ENCODE measurements at places on chromosomes 2 and 18. TPM values are rescaled to one million over a fixed set of nuclear protein-coding genes. Genes with fewer than 3 reads are reported as not detected.

DNA sequence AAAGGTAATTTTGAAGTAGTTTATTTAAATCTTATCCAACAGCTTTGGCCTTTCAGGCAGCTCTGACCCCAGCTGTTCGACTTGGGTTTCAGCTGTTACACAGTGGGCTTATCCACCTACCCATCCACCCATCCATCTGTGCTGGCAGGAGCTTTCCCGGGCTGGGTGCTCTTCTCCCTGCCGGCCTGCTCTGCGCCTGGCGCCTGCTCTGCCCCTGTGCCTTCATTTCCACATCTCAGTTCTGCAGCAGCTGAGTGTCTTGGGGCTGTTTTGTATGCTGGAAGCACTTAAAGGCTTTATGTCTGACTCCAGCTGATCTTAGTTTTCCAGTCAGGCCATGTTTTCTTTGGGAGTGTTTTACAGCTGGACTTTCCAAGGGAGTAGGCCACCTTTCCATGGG, 24.2 kb downstream of the LDLRAD4 start:
- DNase-seq, result no peak

- no peak for DNase-seq
Measured at GRCh38 chr2:17182399-17182798, 335.8 kb downstream of the RAD51AP2 start.

DNA sequence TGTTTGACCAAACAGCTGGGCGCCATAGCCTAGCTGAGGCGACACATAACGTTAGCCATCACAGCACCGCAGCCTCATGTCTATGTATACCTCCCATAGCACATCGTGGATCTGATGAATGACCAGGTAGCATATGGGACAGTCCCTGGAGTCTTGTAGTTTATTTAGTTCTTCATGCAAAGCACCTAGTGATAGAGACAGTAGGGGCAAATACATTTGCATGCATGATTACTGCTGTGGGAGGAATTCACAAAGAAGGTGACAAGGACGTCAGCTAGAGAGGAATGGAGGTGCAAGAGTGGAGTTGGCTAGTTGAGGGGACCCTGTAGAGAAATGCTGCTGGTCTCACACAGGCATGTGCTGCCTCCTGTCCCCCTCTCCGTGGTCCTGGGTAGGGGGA, 478.9 kb upstream of the HS6ST1 start:
- DNase-seq, result no peak

GRCh38 chr2:154557906-154558305, 140.6 kb upstream of the KCNJ3 start:
- no peak for DNase-seq

- no peak for DNase-seq
Measured at GRCh38 chr18:50128506-50129271, 66.3 kb downstream of the MYO5B start.

GRCh38 chr2:216139884-216140283, 30.7 kb downstream of the XRCC5 start:
- DNase-seq, result no peak

DNA sequence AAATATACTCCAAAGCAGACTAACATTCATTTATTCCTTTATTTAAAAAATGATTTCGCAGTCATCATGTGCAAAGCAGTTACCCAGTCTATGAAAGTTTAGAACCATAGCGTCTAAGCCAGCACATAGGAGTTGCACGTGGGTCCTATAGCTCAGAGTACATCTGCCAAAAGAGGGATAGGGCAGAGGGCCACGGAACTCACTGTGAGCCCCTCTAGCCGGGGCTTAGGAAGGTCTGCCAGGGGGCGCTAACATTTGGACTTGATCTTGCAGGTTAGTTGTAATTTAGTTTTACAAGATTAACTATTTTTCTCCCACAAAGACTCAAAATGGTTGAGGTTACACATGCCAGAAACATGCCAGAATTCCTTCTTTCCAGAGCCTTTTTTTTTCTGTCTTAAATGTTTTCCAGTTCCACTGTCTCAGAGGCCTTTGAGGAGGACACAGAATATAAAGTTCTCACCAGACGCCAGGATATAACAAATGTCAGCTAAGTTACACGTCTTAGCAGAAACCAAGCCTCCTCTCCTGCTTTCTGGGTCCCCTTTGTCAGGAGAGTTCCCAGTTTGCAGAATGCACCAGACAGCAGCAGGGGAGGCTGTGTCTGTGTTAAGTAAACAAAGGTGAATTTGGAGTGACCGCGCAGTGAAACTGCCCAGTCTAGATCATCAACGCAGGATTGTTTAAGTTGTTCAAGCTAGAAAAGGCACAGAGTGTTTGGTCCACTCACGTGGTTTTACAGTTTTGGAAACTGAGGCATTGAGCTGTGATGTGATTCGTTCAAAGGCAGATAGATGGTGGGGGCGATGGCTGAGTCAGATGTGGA, 292.0 kb downstream of the PRKCE start:
- no peak for DNase-seq

DNA sequence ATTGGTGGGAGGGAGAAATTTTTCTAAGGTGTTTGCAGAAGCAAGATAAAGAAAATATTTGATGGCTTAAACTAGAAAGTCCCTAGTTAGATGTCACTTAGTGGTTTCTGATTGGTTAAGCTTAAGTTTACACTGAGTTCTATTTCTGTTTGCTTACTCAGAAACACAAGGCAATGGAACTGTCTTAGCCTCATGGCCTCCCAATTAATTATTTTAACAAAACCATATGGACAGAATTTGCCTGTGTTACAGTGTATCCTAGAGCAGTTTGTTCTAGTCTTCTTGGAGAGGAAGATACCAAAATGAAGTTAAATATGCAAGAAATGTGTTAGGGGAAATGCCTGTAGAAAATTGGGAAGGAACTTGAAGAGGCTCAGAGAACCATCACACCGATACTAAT, 4.6 kb upstream of the IMPACT start:
- DNase-seq, result no peak

- peak; percentile 57 for DNase-seq
Measured at GRCh38 chr2:55842046-55842445, 81.5 kb downstream of the EFEMP1 start.

DNA sequence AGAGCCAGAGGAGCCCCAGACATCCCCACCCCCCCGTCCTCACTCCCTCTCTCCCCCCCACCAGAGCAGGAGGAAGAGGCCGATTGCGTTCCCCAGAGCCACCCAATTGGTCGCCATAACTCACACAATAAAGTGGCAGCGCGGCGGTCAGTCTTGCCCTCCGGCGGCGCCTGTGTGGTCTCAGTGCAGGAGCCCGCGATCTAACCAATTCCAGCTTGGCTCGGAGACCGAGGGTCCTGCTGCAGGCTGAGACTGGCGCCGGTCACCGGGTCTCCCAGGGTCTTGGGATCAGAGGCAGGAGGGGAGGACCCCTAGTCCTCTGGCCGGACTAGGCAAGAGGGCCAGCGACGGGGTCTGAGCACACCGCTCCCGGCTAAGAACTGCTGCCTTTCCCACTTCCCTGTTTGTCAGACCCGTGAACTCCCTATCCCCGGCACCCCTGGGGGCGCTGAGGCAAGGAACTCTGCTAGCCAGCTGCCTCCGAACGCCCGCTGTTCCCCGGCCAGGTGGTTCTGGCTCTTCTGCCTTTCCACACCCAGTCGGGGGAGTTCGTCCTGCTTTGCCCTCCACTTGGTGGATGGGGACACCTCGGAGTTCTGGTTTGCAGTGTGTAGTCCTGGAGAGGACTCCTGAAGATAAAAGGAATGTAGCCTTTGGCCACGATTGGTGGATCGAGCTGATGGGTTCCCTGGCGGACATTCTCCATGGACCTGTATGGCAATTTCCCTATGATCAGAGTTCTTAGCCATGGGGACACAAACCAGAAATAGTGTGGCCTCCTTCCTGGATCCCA, 1.0 kb upstream of the HOXD12 start:
- no peak for DNase-seq

The SERPINB4 gene
- total RNA-seq, result not detected

The CPLX4 gene
- not detected for total RNA-seq

The LHCGR gene
- under 0.01 TPM for total RNA-seq

The TWSG1 gene
- total RNA-seq, result 151 TPM

The LYPD6B gene
- not detected for total RNA-seq

The SLC38A11 gene
- total RNA-seq, result under 0.01 TPM
